MV-4-11 (cell line): ENCODE measurements at places on chromosomes 11 and 22.

- DNase-seq: no peak
These were observed 78.7 kb upstream of the SEPTIN5 start for GRCh38 chr22:19635644-19636043.

DNA sequence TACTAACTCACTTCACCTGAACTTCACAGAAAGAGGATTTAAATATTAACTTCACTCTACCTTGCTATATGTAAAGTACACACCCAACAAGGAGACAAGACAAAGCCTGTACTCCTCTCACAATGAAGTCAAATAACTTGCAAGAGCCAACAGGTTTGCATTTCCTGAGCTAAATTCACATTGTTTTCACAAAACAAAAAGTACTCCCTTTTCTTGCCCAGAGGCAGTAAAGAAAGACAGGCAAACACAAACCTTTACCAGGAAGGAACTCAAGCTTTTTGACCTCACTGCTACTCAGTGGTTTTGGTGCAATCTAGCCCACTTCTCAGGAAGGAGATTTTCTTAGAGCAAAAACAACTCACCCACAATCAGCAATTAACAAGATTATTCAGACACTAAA is 15.7 kb downstream of the USP28 start:
- DNase-seq: no peak

GRCh38 chr22:38316364-38317121 is 690 bp downstream of the CSNK1E start:
- peak; percentile 12 for DNase-seq

DNA sequence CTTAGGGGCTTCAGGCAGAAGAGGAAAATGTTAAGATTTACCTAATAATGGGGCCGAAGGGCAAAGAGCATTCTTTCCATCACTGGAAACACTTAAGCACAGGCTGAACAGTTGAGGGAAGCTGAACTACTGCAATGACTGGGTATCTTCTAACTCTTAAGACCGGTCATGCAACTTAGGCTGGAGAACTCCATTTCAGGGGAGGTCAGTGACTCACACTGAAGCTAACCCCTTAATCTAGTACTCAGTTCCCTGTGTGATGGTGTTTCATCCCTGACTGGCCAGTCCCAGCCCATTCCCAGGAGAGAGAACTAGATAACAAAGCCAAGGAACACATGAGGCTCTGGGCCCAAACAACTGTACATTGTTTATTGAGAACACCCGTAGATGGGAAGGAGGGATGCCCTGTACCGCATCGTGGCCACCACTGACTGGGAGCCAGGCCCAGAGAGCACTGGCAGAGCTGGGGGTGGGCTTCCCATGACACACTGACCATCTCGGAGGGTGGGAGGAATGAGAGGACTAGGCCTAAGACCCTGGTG is 10.5 kb downstream of the RPL27A start:
- DNase-seq: peak; percentile 19

DNA sequence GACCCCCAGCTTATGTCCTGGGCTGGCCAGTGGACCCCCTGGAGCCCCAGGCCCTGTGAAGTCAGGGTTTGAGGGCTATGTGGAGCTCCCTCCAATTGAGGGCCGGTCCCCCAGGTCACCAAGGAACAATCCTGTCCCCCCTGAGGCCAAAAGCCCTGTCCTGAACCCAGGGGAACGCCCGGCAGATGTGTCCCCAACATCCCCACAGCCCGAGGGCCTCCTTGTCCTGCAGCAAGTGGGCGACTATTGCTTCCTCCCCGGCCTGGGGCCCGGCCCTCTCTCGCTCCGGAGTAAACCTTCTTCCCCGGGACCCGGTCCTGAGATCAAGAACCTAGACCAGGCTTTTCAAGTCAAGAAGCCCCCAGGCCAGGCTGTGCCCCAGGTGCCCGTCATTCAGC is 24.6 kb downstream of the CSF2RB start:
- DNase-seq: no peak

- DNase-seq: no peak
These were observed 331.1 kb upstream of the PITPNB start for GRCh38 chr22:28250036-28250695.

DNA sequence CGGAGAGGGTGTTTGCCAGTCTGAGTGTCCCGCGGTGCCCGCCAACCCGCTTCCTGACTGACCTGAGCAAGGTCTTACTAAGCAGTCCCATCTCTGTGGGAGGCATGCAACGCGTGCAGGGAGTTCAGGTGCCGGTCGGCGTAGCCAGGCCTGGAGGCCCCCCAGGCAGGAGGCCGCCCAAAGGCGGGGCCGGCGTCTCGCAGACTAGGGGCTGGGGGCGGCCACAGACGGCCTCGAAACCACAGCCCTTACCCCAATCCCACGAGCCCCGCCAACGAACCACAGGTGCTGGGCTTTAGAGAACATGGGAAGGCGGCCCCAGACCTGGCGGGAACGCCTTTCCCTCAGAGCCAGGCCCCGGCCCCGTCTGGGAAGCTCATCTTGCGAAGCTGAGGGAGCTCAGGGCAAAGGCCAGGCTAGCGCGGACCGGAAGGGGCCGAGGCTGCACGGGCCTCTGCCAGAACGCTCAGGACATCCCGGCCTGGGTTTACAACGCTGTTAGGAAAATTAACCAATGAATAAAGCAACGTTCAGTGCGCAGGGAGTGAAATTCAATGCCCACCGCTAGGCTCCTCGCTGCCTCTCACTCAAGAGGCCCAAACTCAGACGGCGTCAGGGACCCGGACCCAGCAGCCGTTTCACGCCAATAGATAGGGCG is 2.1 kb upstream of the MTFP1 start:
- DNase-seq: no peak

DNA sequence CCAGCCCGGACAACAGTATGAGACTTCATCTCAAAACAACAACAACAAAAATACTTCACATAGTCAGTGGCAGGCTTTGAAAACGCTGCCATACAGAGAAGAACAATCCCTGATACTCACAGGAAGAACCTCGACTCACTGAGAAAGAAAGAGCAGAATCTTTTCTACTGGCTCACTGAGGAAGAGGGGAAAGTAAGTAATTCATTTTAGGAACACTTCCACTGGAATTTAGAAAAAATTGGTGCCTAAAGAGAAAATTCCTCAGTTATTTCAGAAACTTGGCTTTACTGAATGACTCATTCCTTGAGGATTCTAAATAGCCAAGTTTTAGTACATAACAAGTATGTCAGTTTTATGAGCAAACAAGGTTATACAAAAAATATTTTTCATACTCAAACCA is 12.3 kb downstream of the NARS2 start:
- DNase-seq: no peak
